ENCODE measurements at places on chromosomes 7 and 10.

- DNase-seq: no peak
These were observed 49.3 kb downstream of the ABCB4 start for GRCh38 chr7:87426160-87426559.

DNA sequence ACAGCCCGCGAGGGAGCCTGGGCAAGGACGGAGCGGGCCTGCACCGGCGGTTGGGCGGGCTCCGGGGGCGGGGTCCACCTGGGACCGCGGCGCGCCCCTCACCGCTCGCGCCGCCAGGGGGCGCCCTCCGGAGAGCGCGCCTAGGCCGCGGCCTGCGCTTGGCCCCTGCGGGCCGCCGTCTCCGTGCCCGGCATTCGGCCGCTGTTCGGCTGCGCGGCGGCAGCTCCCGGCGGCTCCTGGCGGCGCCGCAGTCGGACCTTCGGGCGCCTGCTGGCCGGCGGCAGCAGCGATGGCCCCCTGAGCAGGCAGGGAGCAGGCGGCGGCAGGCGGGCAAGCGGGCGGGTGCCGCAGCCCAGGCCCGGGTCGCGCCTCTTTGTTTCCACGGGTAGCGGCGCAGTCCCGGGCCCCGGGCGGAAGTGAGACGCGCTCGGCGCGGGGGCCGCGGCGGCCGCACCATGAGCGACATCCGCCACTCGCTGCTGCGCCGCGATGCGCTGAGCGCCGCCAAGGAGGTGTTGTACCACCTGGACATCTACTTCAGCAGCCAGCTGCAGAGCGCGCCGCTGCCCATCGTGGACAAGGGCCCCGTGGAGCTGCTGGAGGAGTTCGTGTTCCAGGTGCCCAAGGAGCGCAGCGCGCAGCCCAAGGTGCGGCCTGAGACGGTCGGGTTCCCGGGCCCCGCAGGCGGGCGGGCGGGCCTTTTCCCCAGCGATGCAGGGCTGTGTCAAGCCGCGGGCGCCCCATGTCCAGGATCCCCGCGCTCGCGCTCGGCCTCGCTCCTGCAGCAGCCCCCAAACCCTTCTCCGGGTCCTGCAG, at the start of gene INTS15:
TSS of gene INTS15 (plus strand) at position 193 of the 816 bp plus-strand sequence. CDS start at position 456, 263 bp downstream.
- DNase-seq: peak; percentile 95

- no peak for DNase-seq
These were observed 311.1 kb upstream of the KIAA1217 start for GRCh38 chr10:23897861-23898260.

DNA sequence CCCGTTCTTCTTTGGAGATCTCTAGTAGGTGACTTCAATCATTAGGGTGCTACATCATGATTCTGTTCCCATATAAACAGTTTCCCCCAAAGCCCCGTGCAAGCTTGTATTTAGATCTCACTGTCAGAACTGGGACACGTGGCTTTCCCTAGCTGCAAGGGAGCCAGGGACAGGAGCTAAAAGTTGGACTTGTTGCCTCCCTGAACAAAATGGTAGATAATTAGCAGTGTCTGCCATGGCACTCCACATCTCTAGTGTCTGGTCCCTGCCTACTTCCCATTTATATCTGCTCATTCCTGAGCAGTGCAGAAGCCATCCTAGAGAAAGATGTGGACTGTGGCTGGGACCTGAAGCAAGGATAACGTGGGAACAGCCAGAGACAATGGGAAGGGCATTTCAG, 76.6 kb upstream of the FGFR2 start:
- no peak for DNase-seq

GRCh38 chr10:119306986-119307392, 99.6 kb downstream of the GRK5 start:
- DNase-seq: no peak

- DNase-seq: no peak
These were observed 24.3 kb downstream of the FAM20C start for GRCh38 chr7:216360-217300.

GRCh38 chr10:62618576-62619412, 185.7 kb upstream of the ADO start:
- DNase-seq: no peak

DNA sequence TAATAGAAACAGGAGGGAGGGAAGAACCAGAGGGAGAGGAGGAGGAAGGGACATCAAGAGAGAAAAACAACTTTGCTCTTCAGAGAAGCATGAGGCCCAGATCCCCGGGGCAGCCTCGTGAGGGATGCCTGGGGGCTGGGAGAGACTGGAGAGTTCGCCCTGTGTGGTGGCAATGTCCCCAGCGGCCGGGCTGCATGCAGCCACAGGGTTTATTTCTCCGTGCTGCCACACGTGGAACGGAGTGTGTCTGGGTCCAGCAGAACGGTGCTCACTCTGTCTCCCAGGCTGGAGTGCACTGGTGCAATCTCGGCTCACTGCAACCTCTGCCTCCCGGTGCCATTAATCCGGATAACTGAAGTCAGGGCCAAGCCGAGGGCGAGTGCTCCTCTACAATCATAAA, 257.7 kb downstream of the ACTR3B start:
- no peak for DNase-seq

DNA sequence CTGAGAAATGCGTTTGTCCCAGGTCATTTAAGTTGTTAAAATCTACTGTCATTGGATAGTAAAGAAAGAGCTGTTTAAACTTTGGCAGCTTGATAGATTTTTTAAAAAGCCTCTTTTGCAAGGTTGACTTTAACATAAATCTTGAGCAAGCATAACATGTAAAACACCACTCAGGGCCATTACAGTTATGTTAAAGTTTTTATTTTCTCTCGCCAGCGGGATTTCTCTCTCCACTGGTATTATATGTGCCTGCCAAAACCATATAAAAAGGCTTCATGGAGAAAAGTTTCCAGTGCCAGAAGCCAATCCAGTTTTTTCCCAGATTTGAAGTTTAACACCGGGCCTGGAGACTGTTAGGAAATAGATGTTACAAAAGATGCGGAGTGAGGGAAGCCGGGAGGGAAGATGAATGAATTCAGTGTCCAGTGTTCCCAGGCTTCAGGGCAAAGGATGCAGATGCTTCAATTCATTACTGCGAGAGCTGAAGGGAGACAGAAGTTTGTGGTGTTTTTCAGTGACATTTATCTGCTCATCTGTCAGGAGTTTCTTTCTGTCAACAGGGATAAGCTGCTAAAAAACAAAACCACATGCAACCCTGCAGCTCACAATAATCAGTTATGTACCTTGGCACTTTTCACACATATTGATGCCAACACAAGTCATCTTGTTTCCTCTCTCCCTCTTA, 155.5 kb downstream of the SPAG6 start:
- no peak for DNase-seq

DNA sequence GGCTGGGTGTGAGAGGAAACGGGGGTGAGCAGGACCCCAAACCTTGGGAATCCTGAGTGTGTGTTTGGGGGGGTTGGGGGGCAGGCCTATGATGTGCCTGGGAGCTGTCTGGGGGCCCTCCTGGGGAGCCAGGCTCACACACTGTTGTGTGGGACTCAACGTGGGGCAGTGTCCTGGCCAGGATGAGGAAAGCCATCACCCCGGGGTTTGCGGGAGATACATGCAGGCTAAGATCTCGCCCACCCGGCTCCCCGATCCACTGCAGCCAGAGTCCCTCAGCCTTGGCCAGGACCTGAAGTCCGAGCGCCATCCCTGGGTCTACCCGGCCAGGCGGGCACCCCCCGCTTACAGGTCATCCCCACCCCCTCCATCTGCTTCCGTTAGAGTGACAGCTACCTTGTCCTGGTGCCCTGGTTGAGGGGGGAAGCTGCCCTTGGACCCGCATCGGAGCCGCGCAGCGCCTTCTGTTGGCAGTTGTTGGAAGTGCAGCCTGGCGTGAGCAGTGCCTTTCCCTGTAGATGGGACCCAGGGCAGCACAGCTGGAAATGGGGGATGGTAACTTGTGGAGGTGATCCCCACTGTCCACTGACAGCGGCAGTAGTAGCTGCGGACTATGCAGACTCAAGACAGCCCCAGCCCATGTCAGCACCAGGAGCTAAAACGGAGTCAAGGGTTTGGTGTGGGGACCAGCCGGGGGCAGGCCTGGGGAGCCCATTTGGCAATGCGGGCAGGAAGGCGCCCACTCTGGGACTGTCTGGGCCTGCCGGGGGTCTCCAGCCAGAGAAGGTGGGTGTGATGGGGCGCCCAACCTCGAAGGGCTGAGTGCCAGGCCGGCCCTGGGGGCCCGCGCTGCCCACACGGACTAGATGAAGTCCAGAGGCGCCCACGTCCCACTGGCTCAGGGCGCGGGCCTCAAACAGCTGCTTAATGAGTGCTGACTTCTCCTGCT, 885.6 kb upstream of the ZNF722 start:
- no peak for DNase-seq

GRCh38 chr7:80272560-80273239, 138.1 kb downstream of the GNAI1 start:
- DNase-seq: no peak

- DNase-seq: peak; percentile 26
These were observed 25.1 kb downstream of the MINDY4 start for GRCh38 chr7:30796105-30796869.

DNA sequence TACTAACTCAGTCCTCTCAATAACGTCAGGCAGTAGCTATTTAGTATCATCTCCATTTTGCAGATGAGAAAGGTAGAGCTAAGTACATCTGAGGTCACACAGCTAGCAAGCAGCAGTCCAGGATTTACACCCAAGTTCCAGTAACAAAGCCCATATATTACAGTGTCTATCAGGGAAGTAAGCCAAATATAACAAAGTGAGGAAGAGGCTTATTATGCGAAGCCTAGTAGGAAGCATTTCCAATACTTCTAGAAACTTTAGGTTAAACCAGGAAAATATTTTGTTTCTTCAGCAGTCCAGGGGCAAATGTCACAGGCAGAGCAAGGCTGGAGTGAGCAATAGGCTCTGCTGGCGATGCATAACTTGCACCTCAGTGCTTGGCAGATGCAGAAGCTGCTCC, 53.9 kb downstream of the NOC3L start:
- no peak for DNase-seq

GRCh38 chr10:29411666-29412315, 122.9 kb downstream of the LYZL1 start:
- no peak for DNase-seq

DNA sequence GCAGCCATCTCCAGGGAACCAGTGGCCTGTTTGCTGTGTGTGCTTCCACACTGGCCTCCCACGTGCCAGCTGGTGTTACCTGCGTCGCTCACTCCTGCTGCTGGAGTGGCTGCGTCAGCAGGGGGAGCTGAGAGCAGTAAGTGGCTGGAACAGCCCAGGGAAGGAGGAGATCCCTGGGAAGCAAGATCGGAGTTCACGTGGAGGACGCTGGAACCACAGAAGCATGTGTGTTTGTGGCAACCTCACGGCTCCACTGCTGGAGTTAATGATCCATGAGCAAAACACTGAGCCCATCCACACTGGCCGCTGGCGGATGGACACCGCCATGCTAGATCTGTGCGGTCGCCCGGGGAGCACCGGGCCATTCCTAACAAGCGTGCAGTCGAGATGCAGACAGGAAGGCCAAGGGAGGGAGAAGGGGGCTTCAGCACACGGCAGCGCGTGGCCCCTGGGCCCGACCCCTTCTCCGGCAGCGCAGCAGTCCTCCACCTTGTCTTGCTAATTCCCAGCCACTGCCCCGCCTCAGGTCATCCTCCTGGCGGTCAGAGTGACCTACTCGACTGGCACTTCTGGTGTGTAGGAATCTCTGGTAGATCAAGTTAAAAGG, 68.5 kb upstream of the EEPD1 start:
- DNase-seq: no peak

GRCh38 chr10:34295142-34295548, 520.0 kb downstream of the PARD3 start:
- DNase-seq: no peak

DNA sequence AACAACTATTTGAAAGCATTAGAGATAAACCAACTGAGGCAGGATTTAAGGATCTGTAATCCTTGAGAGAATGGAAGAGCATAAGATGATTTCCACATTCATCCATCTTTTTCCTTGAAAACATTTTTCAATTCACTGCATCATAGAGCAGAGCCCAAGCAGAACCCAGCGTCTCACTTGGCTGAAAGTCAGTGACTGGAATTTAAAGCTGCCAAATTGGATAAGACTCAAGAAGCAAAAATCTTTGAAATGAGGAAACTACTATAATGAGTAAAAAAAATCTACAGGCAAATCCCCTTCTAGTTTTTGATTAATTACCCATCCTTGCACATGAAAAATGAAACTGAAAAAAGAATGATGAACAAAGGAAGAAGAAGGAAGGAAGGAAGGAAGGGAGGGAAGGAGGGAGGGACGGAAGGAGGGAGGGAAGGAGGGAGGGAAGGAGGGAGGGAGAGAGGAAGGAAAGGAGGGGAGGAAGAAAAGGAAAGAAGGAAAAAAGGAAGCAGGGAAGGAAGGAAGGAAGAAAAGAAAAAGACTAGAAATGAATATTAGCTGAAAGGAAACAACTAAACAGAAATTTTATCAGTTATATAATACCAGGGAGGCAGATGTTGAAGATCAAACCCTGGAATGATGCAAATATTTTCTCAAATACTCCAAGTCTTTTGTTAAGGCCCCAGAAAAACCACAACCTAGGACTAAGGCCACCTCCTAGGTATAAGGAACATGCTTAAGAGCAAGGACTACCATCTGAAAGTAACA, 336.3 kb upstream of the MAGI2 start:
- no peak for DNase-seq

GRCh38 chr7:28661826-28662595, 249.7 kb downstream of the CREB5 start:
- no peak for DNase-seq

DNA sequence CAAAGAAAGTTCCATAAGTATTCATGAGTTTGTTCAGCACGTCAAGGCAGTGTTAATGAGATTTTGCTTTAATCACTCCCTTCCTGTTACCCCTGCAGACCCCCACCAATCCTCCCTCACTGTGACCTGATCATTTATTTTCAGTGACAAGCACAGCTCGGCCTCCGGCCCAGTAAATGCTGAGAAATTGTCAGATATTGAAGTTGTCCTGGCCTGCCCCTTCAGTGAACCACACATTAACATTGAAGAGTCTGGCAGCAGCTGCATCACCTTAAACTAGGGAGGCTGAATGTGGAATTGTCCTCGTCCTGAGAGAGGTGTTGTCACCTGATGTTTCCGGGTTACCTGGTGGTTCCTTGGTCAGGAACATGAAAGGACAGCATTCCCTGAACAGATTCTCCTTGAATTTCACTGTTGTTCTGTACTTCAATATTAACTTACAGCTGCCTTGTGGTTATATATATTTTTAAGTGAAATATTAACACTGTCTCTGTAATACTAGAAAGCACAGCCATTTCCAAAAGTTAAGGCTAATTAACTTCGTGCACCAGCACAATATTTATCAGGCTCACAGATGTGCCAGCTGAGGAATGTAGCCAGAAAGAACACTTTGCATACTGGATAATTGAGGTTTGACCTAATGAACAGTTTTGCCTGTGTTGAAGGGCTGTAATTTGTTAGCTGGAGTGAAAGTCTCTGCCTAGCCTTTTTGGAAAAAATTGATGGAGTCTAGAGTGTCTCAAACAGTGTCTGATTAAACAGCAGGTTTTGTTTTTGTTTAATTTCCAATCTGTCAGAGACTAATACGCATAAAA, 265.3 kb downstream of the HDAC9 start:
- no peak for DNase-seq
